OCI-M1 (cell line): ENCODE measurements at places on chromosomes 1 and 21.
A peak's percentile ranks its signal among the peaks of the same experiment; 100 is the strongest.

- DNase-seq: no peak
Observed at GRCh38 chr21:20703112-20703767, 295.0 kb upstream of the NCAM2 start.

DNA sequence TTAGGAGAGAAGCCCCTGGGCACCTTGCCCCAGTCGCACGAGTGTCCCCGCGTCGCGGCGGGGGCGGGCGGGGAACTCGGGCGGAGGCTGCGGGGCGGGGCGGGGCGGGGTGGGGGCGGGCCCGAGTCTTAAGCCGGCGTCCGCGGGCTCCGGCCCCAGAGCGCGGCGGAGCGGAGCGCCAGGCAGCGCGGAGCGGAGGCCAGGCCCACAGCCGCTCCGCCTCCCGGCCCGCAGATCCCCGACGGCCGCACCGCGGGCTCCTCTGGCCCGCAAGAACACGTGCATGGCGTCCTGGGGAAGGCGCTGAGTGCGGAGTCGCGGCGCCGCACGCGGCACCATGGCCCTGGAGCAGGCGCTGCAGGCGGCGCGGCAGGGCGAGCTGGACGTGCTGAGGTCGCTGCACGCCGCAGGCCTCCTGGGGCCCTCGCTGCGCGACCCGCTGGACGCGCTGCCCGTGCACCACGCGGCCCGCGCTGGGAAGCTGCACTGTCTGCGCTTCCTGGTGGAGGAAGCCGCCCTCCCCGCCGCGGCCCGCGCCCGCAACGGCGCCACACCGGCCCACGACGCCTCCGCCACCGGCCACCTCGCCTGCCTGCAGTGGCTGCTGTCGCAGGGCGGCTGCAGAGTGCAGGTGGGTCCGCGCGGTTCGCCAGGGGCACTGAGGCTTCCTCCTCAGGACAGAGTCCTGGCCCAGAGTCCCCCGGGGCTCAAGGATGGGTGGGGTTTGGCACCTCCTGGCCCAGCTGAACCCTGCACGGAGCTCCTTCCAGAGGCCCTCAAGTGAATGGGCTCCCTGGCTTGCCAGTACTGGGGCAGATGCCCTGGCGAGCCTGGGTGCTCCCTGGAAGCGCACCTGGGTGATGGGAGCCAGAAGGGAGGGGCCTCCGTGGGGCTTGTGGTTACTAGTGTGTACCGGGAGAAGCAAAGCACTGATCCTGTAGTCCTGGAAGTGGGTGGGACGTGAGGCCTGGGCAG, at the start of gene ESPN:
TSS of gene ESPN (plus strand) at position 158 of the 975 bp plus-strand sequence. CDS start at position 338, 180 bp downstream.
- no peak for DNase-seq

DNA sequence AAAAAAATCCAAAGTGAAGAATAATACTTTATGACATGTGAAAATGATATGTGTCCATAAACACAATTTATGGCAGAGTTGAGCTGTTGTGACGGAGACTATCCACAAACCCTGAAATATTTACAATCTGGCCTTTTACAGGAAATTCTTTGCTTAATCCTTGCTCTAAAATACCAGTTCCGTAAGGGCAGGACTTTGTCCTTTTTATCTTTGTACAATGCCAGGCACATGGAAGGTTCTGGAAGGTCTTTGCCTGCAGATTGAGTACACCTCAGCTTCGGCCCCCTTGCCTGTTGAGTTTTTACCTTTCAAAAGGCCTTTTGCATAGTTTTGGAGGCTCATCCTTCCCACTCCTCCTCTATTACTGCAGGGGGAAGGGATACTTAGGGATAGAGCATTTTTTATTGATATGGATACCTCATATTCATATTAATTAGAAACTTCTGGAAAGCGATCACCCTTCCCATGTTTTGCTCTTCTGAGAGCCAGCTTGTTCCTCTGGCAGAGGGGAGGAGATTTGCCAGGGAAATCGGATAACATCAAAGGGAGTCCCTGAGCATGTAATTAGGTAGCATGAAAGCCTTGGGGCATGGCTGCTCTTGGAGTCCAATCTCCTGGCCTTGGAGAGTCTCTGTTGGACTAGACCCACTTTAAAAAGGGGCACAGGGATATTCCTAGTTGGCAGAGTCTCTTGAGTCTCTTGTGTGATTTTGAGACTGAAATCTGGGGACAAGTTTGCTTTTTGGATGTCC, 217.1 kb downstream of the KCNJ6 start:
- no peak for DNase-seq

DNA sequence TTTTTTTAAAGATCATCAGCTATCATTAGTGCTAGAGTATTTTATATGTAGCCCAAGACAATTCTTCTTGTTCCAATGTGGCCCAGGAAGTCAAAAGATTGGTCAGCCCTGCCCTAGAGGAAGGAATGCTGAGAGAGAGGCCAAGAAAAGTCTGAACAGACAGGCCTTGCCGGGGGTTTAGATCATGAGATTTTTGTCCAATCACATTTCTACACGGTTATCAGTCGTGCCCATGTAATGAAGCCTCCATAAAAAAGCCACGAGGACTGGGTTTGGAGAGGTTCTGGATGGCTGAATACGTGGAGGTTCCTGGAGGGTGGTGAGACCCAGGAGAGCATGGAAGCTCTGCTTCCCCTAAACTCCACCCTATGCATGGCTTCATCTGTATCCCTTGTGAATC, 24.3 kb upstream of the ENO1 start:
- no peak for DNase-seq

GRCh38 chr1:246988316-246988715, 19.5 kb downstream of the ZNF695 start:
- no peak for DNase-seq

DNA sequence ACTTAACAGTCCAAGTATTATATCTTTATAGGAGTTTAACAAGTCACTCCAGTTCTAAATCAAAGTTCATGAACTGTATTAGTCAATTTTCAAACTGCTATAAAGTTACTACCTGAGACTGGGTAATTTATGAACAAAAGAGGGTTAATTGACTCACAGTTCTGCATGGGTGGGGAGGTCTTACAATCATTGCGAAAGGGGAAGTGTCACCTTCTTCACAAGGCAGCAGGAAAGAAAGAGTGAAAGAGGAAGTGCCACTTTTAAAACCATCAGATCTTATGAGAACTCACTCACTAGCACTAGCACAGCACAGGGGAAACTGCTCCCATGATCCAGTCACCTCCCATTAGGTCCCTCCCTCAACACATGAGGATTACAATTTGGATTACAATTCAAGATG, 70.0 kb downstream of the CLCA4 start:
- peak; percentile 89 for DNase-seq

- no peak for DNase-seq
Observed at GRCh38 chr1:85550784-85551516, 29.6 kb upstream of the CCN1 start.
